ENCODE measurements at places on chromosomes 4 and X.
A peak's percentile ranks its signal among the peaks of the same experiment; 100 is the strongest.

- no peak for DNase-seq
These were observed 95.7 kb downstream of the SHISA3 start for GRCh38 chr4:42492962-42493361.

- peak; percentile 22 for DNase-seq
These were observed 455.4 kb upstream of the ADGRL3 start for GRCh38 chr4:60744767-60745166.

- DNase-seq, result no peak
These were observed 207.7 kb downstream of the SOWAHB start for GRCh38 chr4:76690011-76690905.

GRCh38 chrX:121886557-121886956 lies 839.1 kb downstream of the GLUD2 start:
- DNase-seq, result no peak

DNA sequence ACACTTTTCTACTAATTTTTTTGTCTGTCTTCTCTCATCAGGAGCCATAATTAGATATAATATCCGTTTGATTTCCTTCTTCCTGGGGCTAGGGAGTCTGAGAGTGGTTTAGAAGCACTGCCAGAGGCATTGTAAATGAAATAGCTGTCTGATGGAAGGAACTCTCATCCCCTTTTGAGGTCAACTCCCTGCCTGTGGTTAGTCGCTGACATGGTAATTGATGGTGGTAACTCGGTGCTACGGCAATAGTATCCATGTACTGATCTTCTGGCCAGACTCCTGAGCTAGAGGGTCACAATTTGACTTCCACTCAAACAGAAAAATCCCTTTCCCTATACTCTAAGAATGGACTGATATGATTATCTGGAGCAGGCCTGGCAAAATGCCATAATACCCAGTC lies 108.1 kb upstream of the TRPC5 start:
- DNase-seq, result no peak

DNA sequence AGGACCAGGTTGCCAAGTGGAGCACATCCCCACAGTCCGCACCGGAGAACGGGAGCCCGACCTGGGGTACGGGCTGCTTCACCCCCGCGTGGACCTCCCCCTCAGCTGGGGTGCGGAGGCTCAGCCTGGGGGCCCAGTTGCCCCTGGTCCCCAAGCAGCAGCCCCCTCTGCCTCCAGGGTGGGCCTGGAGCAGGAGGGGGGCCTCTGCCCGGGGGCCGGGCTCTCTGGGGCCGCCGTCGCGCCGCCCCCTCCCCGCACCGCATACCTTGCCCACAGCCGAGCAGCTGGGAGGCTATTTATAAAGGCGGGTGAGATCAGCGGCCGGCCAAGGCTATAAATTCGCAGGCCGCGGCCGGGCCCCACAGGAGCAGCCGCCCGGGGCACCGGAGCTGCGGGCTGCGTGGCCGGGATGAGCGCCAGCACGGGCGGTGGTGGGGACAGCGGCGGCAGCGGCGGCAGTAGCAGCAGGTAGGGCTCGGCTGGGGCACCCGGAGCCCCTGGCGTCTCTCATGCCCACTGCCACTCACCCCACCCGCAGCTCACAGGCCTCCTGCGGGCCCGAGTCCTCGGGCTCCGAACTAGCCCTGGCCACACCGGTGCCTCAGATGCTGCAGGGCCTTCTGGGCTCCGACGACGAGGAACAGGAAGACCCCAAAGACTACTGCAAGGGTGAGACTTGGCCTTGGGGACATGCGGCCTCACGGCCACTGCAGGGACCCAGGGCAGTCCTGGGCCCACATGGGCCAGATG lies at the start of gene SRPK3:
Gene SRPK3, plus strand, starts transcription at position 364 of the 750 bp plus-strand sequence. Its CDS starts 46 bp downstream, at position 410.
- DNase-seq, result no peak

- no peak for DNase-seq
These were observed 656.3 kb downstream of the RPA4 start for GRCh38 chrX:97539970-97540519.

GRCh38 chrX:133834771-133835170 lies 150.6 kb downstream of the GPC3 start:
- no peak for DNase-seq

DNA sequence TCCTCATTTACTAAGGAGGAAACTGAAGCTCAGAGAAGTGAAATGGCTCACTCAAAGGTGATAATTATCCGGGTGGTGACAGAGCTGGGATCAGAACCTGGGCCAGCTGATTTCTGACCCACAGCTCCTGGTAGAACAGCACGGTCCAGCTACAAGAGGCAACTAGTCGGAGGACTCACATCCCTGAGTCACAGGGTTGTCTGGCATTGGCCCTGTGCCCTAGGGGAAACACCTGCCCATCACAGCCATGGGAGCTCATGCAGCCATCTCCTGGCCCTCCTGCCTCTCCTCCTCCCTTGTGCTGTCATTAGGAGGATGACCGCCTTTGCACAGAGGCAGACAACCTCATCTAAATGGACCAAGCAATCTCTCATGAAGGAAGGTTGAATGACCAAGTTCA lies 115.2 kb upstream of the TSPAN5 start:
- DNase-seq, result no peak

DNA sequence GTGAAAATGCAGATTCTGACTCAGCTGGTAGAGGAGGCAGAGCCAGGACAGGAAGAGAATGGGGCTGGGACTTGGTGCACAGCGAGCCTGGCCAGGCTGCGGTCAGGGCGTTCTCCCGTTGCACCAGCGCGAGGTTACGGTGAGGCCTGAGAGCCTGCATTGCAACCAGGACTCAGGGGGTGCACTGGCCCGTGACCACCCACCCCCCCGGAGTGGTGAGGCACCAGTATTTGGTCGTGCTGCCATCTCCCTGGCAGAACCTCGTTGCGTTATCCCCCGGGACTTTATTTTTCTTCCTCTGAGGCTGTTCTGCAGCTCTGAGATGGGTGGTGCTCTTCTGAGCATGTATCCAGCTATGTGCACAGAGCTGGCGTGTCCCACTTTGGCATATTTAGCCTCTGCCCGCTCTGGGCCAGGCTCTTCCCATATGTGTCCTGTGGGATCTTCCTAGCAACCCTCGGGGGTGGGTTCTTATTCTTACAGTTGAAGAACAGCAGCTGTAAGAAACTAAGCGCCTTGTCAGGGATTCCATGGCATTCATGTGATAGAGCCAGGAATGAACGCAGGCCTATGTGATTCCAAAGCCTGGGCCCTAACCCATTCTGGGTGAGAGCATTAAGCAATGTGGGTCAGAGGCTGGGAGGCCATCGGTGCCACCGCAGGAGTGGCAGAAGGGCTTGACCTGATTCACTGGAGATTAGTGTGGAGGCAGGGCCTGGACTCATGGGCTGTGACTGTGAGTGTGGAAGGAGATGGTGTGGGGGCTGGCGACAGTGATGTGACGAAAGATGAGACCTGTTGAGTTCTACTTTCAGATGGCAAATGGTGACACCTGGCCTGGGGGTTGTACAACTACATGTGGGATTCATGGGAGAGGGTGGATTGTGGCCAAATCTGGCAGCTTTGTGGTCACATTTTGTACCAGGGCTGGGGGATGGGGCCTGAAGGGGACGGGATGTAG lies 3.1 kb downstream of the TADA2B start:
- no peak for DNase-seq

- no peak for DNase-seq
These were observed 79.5 kb upstream of the SLIT2 start for GRCh38 chr4:20172070-20172760.

DNA sequence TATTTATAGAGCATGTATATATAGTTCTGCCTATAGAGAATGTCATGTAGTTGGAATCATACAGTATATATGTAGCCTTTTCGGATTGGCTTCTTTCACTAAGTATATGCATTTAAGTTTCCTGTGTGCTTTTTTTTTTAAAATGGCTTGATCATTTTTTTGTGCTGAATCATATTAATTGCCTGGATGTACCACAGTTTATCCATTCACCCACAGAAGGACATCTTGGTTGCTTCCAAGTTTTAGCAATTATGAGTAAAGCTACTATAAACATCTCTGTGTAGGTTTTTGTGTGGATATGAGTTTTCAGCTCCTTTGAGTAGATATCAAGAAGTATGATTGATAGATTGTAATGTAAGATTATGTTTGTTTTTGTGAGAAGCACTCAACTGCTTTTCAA lies 23.8 kb downstream of the PTTG2 start:
- DNase-seq, result no peak

GRCh38 chr4:159941076-159941475 lies 838.2 kb downstream of the RAPGEF2 start:
- no peak for DNase-seq

GRCh38 chrX:10199212-10199611 lies 42.4 kb downstream of the CLCN4 start:
- no peak for DNase-seq

GRCh38 chr4:88713782-88714181 lies 16.2 kb upstream of the NAP1L5 start:
- DNase-seq, result no peak

DNA sequence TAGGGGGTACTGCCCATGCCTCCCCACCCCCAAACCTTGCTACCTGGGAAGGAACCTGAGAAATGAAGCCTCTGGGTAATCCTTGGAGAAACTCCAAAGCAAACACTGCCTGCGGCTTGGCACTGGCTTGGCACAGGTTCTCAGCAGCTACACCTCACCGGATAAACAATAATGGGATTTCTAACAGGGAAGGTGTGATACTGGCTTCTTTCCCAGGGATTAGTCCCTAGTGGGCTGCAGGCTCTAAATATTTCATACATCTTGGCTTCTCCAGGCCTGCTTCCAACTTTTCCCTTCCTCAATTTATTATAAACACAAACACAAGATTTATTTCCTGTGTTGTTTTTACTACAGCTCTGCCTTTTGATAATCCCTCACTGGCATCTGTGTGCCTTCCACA lies 12.5 kb downstream of the SEC24D start:
- no peak for DNase-seq

- no peak for DNase-seq
These were observed 10.5 kb upstream of the NDUFC1 start for GRCh38 chr4:139312552-139313332.

- DNase-seq, result no peak
These were observed 244.6 kb upstream of the FTHL17 start for GRCh38 chrX:31316340-31316991.

GRCh38 chr4:24655326-24655725 lies 71.0 kb upstream of the DHX15 start:
- DNase-seq, result no peak

- no peak for DNase-seq
These were observed 107.5 kb downstream of the GRIA3 start for GRCh38 chrX:123291623-123292022.

DNA sequence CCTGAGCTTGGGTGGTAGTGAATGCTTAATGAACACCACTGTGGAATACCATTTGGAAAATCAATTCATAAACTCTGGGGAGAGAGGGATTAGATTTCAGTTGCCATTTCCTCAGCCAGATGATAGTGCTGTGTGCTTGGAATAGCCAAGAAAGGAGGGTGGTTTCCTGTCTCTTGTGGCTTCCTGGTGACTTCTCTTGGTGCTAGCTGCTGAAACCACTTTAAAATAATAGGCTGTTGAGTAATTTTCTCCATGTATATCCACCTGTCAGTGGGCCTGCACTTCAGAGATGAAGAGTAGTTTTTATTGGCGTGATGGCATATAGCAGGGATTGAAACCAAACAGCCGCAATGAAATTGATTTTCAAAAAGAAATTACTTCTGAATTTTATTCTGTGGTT lies 11.8 kb downstream of the EDA start:
- DNase-seq, result no peak

DNA sequence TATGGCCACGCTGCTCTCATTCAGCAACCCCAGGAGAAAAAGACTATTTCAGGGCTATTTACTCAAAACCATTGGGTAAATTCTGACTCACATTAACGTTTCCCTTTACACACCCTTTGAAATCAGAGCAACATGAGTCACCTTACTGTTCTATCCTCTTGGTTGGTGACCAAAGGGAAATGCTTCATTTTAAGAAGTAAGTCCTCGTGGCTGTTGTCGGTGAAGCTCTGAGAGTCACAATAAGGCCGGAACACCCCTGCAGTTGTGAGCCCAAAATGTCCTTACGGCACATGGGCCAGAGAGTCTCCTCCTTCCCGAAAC lies 56.3 kb upstream of the SPRY1 start:
- DNase-seq, result peak; percentile 85

DNA sequence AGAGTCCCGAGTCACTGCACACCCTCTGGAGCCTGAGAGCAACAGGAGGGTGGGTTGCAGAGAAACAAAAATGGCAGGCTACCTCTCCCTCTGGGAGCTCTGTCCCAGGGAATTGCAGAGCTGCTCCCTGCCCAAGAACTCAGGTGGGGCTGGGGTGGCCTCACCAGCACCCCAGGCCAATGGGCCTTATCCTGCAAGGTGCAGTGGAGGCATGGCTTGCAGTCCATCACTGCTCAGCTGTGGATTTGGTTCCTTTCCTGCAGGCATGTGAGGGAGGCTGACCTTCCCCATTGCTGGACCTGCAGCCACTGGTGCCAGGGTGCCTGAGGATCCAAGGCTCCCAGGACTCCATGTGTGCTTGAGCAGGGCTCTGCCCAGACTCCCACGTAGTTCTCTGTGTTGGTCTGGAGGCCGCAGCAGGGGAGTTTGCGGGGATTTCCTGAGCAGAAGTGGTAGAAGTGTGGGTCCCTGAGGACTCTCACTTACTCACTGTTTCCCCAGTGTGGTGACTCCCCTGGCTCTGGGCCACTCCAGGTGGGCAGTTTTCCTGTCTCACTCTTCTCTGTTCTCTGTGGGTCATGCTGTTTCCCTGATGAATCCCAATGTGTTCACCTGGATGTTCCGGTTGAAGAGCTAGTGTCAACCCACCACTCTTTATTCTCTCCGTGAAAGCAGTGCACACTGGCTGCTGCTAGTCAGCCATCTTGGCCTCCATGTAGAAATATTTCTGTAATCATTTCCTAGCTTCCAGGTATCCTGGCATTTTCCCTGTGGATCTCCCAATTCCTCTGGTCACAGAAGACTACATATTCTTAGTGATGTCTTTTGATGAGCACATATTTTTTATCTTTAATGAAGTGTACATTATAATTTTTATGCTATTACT lies 82.3 kb downstream of the ARHGAP24 start:
- DNase-seq, result no peak
